ENCODE measurements at places on chromosomes 5 and 9.

DNA sequence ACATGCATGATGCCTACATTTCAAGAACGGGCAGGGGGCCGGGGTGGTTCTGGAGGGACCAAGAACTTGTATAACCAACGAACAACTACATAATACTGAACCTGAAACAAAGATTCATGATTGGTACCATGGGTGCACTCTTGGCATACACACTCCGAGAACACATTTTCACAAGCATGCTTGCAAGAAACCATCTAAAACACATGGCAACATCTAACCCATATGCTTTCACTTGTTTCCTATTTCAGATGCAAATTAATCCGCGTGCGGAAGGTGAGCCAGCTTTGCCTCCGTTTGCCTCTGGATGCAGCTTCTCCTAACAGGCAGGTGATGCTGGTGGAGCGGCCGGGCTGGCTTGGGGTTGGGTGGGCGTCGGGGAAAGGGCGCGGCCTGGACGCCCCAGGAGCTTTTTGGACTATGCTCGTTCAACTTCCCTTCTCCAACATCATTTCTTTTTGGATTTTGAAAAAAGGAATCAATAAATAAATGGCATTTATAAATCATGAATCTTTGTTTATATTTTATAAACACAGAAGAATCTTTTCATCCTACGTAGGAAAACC, 12.5 kb upstream of the SEC16A start:
- no peak for DNase-seq

DNA sequence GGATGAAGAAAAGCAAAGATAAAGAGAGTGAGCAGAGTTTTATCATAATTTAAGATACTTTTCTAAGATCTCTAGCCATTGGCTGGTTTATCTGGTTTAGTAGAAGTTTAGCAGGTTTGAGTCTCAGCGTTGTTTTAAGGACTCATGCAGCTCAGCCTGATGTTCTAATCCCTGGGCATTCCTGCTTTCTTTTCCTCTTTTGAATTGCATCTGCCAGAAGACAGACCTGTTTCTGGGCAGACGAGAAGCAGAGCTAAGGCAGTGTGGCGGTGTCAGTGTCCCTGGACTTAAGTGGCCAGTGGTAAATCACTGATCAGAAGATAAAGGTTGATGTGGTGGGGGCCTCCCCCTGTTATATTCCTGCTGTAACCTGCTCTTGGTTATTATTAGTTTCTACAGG, 138.6 kb downstream of the ADCY2 start:
- DNase-seq = no peak

DNA sequence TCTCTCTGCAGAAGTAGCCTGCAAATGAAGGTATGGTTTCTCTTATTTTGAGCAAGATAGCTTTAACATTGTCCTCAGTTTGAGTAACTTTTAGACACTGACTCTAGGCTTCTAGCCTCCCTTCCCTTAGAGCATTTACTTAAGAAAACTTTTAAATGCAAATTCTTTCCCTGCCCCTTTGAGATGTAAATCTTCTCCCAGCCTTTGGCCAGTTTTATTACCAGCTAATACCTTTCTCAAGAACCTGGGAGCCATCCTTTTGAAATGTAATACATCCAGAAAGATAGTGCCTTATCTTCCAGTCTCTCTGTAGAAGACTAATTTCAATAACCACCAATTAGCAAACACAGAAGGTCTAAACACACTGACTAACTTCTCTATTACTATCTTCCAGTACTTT, 688.9 kb upstream of the CDH9 start:
- no peak for DNase-seq

DNA sequence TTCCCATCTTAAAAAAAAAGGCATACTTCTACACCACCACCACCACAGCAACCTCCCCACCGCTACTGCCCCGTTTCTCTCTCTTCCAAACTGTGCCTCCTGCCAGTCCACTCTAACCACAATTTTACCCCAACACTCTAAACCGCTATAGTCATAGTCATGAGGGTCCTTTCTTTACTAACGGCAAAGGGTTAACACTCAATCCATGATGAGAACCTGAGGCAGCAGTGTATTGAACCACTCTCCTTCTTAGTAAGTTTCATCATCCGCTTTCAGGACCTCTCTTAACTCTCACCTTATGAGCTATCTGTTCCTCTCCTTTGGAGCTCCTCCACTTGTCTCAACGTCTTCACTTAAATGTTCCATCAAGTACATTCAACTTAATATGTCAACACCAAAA, 34.0 kb downstream of the IDNK start:
- DNase-seq = no peak

All from SW480 (cell line).